ENCODE measurements at places on chromosomes 11 and 22.
A peak's percentile ranks its signal among the peaks of the same experiment; 100 is the strongest.

- DNase-seq: no peak
Measured at GRCh38 chr11:66315921-66316811, 678 bp downstream of the CD248 start.

DNA sequence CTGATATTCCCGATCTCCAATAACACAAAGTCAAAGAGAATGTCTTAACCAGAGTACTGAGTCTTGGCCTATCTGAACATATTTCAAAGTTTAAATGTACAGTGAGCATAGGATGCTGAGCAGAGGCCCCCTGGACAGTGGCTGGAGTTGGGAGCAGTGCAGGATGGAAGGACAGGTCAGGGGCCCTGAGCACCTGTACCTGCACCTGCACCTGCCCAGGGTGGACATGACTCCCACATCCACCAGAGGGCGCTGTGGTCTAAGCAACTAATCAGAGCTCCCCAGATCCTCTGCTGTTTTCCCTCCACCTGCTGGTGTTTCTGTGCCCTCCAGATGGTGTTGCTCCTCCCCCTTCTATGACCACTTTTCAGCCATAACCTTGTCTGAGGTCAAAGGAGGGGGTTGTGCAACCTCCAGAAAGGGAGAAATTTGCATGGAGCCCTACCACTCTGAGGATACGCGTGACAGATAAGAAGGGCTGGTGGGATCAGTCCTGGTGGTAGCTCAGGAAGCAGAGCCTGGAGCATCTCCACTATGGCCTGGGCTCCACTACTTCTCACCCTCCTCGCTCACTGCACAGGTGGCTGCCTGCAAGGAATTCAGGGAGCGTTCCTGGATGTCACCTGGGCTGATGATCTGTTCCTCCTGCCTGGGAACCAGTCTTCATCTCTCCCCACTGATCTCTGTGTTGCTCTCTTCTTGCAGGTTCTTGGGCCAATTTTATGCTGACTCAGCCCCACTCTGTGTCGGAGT is 49.1 kb upstream of the VPREB1 start:
- peak; percentile 63 for DNase-seq

- peak; percentile 56 for DNase-seq
Measured at GRCh38 chr11:118792570-118793124, 1.7 kb upstream of the DDX6 start.

DNA sequence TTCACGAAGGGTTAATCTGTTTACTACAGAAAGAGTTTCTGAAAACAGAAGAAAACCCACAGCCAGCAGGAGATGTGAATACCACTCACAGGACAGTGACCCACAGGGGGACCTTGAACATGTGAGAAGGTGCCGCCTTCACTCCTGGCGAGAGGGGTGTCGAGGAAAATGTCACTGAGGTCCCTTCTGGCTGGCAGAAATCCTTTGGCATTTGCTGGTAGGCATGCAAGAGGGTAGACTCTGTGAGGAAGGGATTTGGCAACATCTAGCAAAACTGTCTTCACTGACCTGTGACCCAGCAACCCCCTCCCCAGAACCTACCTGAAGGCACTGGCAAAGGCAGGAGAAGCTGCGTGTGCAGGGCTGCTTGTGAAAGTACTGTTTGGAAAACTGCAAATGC is 8.6 kb downstream of the KCNQ1 start:
- no peak for DNase-seq

GRCh38 chr22:35350539-35351503 is 30.1 kb upstream of the HMOX1 start:
- DNase-seq: peak; percentile 60

GRCh38 chr11:130580372-130580771 is 131.9 kb downstream of the ADAMTS15 start:
- no peak for DNase-seq

DNA sequence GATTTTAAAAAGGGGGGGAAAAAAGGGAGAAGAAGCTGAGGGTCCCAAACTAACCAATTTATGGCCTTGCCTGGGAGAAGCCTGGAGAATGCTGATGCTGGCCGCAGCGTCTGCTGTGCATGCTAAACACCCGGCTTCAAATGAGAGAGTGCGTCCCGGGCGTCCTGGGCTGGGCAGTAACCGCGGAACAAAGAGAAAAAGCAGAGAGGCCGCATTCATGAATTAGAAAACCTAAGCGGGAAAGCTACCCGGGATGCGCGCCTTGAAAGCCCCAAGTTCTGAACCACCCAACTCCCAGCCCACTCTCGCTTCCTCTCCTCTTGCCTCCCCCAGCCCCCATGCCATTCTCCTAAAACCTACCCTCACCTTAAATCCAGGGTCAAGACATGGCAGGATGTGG is 6.5 kb downstream of the MN1 start:
- no peak for DNase-seq

DNA sequence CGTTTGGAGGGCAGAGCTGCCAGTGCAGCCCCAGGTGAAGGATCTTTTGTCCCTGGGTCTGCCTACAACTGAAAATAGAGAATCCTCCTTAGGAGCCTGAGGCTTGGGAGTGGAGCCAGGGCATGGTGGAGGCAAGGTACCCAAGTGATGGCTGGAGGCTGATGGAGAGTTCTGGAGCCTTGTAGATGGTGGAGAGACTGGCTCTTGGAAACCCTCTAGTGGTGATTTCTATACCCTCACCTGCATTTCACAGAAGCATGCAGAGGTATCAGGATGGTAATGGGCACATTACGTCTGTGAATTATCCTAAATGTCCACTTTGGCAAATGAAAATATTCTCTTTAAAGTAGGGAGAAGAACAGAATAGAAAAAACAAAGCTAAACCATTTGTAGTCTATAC is 44.4 kb downstream of the INSC start:
- no peak for DNase-seq

DNA sequence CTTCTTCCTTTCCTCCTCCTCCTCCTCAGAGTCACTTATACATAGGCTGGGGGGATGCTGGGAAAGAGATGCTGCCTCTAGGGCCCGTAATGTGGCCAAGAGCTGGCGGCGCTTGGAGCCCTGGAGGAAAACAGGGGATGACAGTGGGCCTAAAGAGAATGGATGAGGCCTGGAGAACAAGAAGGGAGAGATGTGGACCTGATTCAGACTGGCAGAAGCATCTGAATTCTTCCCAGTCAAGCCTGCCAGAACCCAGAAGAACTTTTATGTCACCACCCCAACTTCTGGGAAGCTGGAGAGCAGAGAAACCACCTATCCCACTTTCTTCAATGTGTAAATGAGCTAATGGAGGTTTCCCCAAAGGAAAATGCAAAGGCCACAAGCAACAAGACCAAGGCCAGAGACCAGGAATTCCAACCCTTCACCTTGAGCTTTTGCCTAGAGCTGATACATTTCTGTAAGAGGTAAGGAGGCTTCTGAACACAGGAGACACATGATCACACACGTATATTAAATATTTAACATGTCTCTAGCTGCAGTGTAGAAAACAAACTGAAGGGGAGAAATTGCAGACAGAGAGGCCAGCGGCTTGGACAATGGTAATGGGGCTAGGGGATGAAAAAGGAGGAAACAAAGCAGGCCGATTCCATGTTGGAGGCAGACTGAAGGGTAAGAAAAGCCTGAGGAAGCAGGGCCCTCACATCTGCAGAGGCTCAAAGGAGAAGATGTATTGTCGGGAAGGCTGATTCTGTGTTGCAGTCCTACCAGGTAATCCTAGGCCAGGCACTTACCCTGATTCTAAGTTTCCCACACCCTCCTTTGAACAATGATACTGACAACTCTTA is 1.1 kb downstream of the RRP8 start:
- DNase-seq: no peak

DNA sequence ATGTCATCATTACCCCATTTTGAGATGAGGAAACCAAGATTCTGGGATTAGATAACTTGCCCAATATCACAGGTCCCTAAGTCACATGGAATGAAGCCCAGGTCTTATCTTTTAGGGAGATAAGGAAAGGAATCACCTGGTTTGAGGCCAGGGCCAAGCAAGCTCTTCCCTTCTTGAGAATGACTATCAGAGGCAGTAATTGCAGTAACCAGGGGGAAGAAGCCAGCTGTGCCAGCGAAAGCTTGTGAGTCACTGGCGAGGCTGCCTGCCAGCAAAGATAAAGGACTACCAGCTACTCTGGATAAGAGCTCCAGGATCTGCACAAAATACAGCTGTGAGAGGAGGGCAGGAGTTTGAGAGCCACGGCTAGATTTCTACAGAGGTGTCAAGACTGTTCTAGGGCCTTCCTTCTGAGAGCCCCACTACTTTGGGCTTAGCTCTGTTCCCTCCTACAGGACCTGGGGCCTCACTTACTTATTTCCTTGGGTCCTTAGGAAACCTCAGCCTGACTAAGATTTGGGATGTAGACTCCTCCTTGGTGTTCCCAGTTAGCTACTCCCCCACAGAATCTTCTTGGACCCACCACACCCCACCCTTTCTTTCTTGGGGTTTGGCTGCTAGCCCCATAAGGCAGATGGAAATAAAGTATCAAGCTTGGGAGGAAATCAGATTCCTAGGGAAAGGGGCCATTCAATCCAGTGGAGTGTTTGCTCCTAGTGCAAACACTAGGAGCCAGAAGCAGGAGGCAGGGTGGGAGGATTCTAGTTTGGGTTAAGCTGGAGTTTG is 9.7 kb upstream of the CCKBR start:
- DNase-seq: no peak

- no peak for DNase-seq
Measured at GRCh38 chr11:26780376-26781085, 58.7 kb upstream of the SLC5A12 start.

DNA sequence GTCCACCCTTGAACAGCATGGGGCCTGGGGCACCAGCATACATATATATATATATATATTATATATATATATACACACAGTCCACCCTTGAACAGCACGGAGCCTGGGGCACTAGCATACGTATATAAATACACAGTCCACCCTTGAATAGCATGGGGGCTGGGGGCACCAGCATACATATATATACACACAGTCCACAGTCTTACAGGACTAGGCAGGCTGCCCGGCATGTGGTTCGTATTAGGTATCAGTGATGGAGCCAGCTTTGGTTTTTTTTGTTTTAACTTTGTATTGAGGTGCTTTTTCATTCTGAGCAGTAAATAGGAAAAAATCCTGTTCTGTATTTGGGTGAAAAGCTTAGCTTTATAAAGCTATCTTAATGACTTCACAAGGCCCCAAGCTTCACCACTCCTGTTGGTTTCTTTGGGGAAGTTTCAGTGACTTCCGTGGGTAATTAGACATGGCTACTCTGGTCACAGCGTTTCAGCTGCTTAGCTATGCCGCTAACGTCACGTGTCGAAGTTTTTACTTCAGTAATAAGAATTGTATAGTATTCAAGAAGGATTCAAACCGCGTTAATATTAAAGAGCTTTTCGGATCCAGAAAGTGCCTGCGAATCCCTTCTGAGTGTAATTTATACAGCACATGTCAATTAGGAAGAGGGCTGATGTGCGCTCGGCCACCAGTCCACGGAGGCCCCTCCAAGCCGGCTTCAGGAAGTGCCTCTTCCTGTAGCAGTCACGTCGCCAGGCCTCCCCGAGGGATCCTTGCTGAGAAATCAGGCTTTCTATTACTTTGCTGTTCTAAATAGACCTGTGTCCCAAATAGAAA is 179.7 kb downstream of the TBC1D22A start:
- DNase-seq: no peak

GRCh38 chr22:47165338-47166032 is 403.0 kb downstream of the TBC1D22A start:
- DNase-seq: no peak

GRCh38 chr22:44192098-44192815 is 11.5 kb downstream of the PARVG start:
- peak; percentile 31 for DNase-seq

DNA sequence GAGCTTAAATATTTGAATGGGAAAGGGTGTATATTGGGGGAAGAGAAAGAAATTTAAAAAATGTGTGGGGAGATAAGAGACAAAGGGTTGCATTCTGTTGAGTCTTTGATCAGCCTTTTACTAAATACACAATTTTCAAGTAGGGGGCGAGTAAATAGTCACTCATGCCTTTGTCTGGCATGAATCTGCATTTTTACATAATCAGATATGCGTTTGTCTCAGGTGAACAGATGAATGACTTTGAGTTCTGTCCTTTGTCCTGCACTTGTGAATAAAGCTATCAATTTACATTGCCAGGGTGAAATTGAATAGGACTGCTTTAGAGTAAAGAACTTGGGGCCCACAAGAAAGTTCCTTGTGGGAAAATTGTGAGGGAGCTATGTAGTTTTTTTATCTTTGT is 523.6 kb upstream of the LUZP2 start:
- DNase-seq: no peak

DNA sequence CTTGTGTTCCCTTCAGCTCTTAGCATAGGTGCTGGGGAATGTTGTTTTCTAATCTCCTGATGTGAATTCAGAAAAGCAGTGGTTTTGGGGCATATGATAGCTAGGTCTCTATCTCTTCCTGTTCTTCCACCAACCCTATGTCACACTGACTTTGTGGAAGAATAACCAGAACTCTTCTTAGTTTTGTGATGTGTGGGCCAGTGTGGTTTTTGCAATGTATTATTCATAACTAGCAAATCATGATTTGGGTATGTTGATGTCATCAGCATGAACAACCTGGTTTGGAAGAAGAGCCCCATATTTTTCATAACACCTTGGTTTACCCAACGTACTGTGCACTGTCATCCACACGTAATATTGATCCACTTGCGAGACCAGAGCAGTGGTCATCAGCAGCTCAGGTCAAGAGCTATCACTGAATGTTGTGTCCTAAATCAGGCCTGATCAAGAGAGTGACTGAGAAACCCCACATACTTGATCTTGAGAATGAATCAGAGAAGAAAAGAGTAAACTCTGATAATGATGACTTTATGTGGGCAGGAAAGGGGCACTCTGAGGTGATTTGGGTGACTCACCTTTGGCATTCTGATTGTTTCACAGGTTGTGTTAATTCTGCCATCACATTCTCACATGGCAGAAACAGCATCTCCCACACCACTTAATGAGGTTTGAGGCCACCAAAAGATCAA is 19.4 kb upstream of the MS4A6E start:
- DNase-seq: no peak

DNA sequence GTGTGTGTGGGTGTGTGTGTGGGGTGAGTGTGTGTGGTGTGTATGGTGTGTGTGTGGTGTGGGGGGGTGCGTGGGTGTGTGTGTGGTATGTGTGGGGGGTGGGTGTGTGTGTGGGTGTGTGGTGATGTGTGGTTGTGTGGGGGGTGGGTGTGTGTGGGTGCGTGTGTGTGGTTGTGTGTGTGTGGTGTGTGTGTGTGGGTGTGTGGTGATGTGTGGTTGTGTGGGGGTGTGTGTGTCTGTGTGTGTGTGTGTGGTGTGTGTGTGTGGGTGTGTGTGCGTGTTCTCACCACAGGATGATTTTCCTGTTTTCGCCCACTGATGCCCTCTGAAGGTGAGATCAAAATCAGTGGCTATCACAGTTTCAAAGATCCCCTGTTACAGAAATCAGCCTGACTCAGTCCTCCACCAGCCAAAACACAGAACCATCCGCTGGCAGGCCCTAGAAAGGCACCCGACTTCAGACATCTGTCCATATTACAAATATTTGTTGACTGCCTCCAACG is 24.7 kb downstream of the CPT1A start:
- no peak for DNase-seq

GRCh38 chr11:45919806-45920530 is 2.3 kb upstream of the PEX16 start:
- no peak for DNase-seq

Data from T-helper 2 cell (primary cell).